ENCODE measurements at places on chromosomes 11 and 22. TPM values are rescaled to one million over a fixed set of nuclear protein-coding genes. Genes with fewer than 3 reads are reported as not detected.

GRCh38 chr11:118259138-118259537, 5.0 kb downstream of the MPZL2 start:
- no peak overlapping the region for H3K27ac ChIP-seq
- peaks cover 29% of the 10 kb centered on the region for H3K4me1 ChIP-seq
- no peaks in the 10 kb centered on the region for H3K27me3 ChIP-seq
- no peaks in the 10 kb centered on the region for H3K36me3 ChIP-seq

The RAB3IL1 gene
- total RNA-seq, result 0.44 TPM

The DDTL gene
- 6.1 TPM for total RNA-seq

The OR4D11 gene
- not detected for total RNA-seq

DNA sequence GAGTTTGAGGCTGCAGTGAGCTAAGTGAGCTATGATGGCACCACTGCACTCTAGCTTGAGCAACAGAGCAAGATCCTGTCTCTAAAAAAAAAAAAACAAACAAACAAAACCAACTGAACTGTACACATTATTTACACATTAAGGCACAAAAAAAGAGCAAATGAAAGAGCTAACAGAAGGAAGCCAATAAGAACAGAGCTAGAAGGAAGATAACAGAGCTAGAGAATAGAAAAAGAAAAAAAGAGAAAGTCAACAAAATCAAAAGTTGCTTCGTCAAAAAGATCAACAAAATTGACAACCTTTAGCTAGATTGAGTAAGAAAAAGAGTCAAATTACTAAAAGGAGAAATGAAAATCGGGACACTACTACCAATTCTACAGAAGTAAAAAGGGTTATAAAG, 25.0 kb downstream of the GUCD1 start:
- H3K27ac ChIP-seq, result no peak overlapping the region
- H3K27me3 ChIP-seq, result no peaks in the 10 kb centered on the region
- no peaks in the 10 kb centered on the region for H3K36me3 ChIP-seq
- no peak for DNase-seq
- no peak overlapping the region for H3K4me3 ChIP-seq

The FLRT1 gene
- not detected for total RNA-seq

DNA sequence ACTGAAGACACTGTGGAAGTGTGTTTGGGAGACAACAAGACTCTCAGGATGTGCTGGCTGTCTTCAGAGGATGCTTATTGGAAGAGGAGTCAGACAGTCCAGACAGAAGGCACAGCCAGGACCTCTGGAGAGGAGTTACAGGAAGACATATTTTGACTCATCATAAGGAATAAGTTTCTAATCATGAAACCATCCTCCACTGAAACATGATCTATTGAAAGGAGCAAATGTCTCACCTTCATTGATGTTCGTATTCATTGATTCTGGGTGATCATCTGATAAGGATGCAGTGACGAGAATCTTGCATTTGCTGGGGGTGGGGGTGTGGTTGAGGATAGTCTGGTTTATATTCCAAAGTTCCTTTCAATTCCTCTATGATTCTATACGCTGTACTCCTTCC, 2.5 kb upstream of the CXCR5 start:
- H3K4me1 ChIP-seq, result peaks cover 76% of the 10 kb centered on the region
- no peak overlapping the region for H3K27ac ChIP-seq
- no peaks in the 10 kb centered on the region for H3K27me3 ChIP-seq
- no peak for DNase-seq

DNA sequence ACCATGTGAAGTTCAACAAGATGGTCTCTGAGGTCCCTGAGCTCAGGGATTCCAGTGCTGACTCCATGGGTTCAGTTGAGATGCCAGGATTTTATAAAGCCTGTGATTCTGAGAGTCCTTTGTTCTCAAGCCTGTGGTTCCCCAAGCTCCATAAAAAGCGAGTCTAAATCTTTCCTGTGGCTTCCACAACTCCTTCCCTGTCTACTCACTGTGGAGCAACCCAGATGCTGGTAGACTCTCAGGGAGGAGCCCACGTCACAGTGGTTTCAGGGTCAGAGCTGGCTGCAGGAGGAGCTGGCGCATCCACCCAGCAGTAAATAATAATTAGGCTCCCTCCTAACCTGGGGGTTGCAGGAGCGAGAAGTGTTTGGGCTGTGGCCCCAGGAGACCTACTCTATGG, 2.0 kb upstream of the RELT start:
- no peak overlapping the region for H3K4me3 ChIP-seq
- no peak overlapping the region for H3K27ac ChIP-seq
- peaks cover 29% of the 10 kb centered on the region for H3K4me1 ChIP-seq
- no peak for DNase-seq
- H3K27me3 ChIP-seq, result no peaks in the 10 kb centered on the region
- no peaks in the 10 kb centered on the region for H3K36me3 ChIP-seq

DNA sequence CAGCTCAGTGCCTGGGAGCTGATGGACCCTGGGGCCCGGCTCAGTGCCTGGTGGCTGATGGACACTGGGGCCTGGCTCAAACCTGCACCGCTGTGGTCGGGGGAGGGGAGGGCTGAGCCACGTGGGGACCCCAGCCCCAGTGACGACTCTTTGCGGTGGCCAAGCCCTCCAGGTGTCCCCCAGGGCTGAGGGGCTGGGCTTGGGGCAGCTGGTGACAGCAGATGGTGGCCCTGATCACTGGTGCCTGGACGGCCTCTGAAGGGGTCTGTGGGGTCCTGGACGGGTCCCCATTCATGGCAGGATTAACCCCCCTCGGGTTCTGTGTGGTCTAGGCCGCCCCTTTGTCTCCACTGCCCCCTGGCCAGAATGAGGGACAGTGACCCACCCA, 3.4 kb upstream of the MUC5B start:
- H3K27me3 ChIP-seq, result no peaks in the 10 kb centered on the region
- no peak overlapping the region for H3K4me3 ChIP-seq
- no peak overlapping the region for H3K27ac ChIP-seq
- no peak for DNase-seq
- no peaks in the 10 kb centered on the region for H3K4me1 ChIP-seq

DNA sequence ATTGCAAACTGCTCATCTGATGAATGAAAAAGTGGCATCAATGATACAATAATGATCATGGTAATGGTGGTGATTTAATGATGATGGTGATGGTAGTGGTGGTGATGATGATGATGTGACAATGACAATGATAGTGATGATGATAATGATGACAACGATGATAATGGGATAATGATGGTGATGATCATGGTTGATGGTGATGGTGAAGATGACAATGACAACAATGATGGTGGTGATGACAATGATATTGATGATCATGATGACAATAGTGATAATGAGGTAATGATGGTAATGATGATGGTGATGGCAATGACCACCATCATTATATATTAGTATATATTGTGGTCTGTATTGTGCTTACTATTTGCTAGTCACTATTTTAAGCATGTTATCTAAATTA, 474.3 kb downstream of the TBC1D22A start:
- H3K27me3 ChIP-seq, result no peaks in the 10 kb centered on the region
- no peak overlapping the region for H3K27ac ChIP-seq
- DNase-seq, result no peak
- H3K4me1 ChIP-seq, result no peaks in the 10 kb centered on the region
- H3K4me3 ChIP-seq, result no peak overlapping the region

The PKP3 gene
- not detected for total RNA-seq

All from CD4-positive, alpha-beta memory T cell (primary cell).